ENCODE measurements at places on chromosomes 1 and 21. TPM values are rescaled to one million over a fixed set of nuclear protein-coding genes. Genes with fewer than 3 reads are reported as not detected.

SFN gene
- not detected for polyA plus RNA-seq

FAM72B gene
- polyA plus RNA-seq = 1.1 TPM

LCE1E gene
- not detected for polyA plus RNA-seq

TTC22 gene
- 3.6 TPM for polyA plus RNA-seq

LSS gene
- 13.5 TPM for polyA plus RNA-seq

CA6 gene
- not detected for polyA plus RNA-seq

KCNN3 gene
- polyA plus RNA-seq = 0.88 TPM

THEMIS2 gene
- polyA plus RNA-seq = 70.0 TPM

CFHR2 gene
- polyA plus RNA-seq = not detected

ARHGEF10L gene
- not detected for polyA plus RNA-seq

KCNAB2 gene
- 20.4 TPM for polyA plus RNA-seq

SPRR2F gene
- polyA plus RNA-seq = not detected

CD52 gene
- polyA plus RNA-seq = 10,525 TPM

CHI3L2 gene
- polyA plus RNA-seq = 14.4 TPM

ESPN gene
- polyA plus RNA-seq = not detected

OR2T11 gene
- not detected for polyA plus RNA-seq

RIMS3 gene
- 2.2 TPM for polyA plus RNA-seq

LCE3D gene
- polyA plus RNA-seq = not detected

C1orf53 gene
- polyA plus RNA-seq = not detected

APOBEC4 gene
- polyA plus RNA-seq = not detected

ACKR1 gene
- polyA plus RNA-seq = not detected

DVL1 gene
- polyA plus RNA-seq = 1.0 TPM

AVPR1B gene
- not detected for polyA plus RNA-seq

C21orf58 gene
- polyA plus RNA-seq = 1.3 TPM

ZYG11B gene
- 11.8 TPM for polyA plus RNA-seq

EFNA3 gene
- polyA plus RNA-seq = 1.3 TPM

MIS18A gene
- polyA plus RNA-seq = 10.5 TPM

CTSK gene
- polyA plus RNA-seq = 1.0 TPM

GJC2 gene
- polyA plus RNA-seq = not detected

COL6A2 gene
- polyA plus RNA-seq = 0.14 TPM

ICOSLG gene
- polyA plus RNA-seq = 8.5 TPM

REG4 gene
- not detected for polyA plus RNA-seq

CFAP141 gene
- not detected for polyA plus RNA-seq

LPAR3 gene
- polyA plus RNA-seq = not detected

USP33 gene
- 30.1 TPM for polyA plus RNA-seq

CCDC190 gene
- not detected for polyA plus RNA-seq

MYCL gene
- 0.16 TPM for polyA plus RNA-seq
